Glutamatergic neuron (in vitro differentiated cells): ENCODE measurements at places on chromosomes 3 and 15. TPM values are rescaled to one million over a fixed set of nuclear protein-coding genes. Genes with fewer than 3 reads are reported as not detected.

DNA sequence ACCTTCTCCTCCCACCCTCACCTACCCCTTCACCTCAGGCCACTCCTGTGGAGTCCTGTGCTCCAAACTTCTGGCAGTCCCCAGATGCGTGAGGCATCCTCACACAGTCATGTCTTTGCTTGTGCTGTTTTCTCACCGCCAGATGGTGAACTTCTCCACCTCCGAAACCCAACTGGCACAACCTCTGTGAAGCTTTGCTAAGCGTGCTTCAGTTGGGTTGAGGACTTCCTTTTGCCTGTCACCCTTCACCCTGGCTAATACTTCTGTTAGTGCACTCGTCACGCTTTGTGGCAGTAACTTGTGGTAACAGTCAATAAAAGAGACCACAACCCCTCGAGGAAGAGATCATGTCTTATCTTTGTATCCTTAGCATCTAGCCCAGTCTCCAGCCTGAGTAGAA lies 42.0 kb upstream of the SKOR1 start:
- no peak for DNase-seq

DNA sequence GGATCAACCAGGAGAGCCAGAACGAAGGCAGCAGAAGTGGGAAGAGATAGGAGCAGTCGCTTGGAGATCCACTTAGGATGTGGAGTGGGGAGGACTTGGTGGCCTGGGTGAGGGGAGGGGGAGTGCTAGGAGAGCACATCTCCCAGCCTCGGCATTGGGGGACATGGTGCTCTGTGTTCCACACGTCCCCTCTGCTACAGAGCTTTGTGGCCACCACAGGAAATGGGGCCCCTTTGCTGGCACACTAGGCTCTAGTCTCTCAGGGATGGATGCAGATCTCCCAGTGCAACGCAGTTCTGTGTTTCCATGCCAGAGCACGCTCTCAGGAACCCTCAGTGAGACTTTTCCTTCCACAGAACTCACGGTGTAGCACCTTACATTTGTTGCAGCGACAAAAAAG lies 68.8 kb downstream of the CHDH start:
- no peak for DNase-seq

DNA sequence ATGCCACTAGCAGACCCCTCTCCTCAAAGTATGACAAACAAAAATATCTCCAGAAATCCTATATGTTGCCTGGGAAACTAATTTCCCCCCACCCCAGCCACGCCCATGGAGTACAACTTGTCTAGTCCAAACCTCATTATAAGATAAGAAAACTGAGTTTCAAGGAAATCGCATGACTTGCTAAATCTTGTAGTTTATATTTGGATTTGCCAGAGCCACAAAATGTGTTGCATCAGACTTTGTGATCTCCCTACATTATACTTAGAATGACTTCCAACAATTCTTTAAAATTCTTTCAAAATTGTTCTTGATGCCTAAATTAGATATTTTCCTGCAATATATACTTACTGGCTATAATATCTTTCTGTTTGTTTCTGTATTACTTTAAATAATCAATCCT lies 1034.4 kb downstream of the IGSF11 start:
- DNase-seq, result no peak

- DNase-seq, result no peak
These were observed 11.4 kb downstream of the EIF4G1 start for GRCh38 chr3:184325715-184326369.

DNA sequence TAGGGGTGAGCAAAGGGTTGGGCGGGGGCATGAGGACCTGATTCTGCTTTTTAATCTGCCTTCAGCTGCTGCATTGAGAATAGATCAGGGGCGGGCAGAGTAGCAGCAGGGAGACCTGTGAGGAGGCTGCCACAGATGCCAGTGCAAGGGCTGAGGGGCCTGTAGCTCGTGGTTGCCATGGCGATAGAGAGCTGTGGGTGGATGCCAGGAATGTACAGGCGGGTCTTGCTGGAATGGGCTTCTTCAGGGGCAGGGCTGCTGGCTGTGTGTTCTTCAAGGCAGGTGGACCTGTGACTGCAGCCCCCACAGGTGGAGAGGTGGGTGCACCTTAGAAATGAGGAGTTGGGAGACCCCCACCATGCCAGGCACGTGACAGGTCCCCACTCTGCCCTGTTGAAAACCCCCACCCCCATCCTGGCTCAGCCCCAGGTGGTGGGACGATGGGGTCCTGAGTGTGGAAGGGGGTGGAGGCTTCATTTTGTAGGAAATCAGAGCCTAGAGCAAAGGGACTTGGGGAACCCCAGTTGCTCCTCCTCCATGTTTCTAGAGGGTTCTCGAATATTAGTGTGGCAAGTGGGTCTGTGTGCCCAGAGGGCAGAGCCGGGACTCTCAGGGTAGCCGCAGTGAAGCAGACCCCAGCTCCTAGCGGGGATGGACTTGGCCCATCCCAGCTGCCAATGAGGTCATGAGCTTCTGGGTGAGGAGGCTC lies 38.3 kb downstream of the SLC6A6 start:
- peak; percentile 51 for DNase-seq

DNA sequence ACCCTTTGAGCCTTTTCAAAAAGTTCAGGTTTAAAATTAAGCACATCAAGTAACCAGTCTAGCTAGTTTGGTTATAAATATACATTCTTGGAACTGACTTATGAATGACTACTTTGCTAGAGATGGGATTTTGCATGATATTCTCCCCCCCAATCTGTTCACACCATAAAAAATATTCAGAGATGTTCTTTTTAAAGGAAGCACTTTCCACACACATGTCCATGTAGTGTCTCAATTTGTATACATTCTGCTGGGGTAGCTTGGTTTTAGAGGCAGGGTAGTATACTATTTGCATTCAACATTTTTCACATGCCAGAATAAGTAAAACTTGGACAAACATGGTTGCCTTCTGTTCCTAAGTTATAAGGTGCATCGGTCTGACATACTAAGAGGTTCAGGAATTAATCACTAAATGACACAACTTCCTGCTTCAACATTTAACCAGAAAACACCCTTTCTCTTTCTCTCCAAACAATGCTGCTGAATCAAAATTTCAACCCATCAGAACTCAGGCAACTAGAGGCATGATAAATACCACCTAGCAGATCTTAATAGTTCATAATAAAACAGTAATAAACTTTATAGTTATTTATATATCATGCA lies 57.0 kb downstream of the SUMF1 start:
- DNase-seq, result no peak

DNA sequence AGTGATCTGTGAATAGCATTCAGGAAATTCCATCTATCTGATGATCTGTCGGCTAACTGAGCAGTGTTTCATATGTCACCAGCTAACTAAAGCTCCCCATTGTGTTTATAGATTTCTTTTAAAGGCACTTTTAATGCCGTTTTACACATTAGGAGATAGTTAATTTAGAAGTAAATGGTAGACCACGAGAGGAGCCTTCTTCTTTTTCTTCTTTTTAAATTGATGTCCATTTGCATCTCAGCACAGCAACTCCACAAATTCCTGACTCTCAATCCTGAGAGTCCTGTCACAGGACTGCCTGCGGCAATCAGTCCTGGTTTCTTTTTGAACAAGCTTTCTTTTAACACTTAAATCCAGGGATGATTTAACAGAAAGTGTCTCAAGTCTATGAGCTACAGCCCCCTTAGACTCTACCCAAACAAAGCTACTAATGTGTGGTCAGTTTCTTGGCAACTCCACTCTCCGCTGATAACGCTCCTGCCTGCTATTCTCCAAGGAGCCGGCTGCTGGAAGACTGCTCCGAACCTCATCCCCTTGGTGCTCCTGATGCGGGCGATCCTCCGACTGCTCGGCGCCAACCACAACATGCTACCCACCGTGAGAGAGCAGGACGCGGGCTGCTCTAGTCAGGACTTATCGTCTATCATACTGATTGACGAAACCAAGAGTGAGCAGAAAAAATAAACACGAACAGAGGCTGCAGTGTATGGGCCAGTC lies 421.4 kb downstream of the MECOM start:
- peak; percentile 36 for DNase-seq

GRCh38 chr15:60413231-60413824 lies 15.5 kb upstream of the ANXA2 start:
- no peak for DNase-seq

GRCh38 chr15:82317091-82317489 lies 32.2 kb downstream of the GOLGA6L10 start:
- DNase-seq, result no peak

Gene MYL3
- not detected for total RNA-seq

Gene CHDH
- total RNA-seq, result 0.61 TPM

Gene ECE2
- total RNA-seq, result 1.6 TPM
